ENCODE measurements at places on chromosomes 6 and 20.
A peak's percentile ranks its signal among the peaks of the same experiment; 100 is the strongest.

- DNase-seq = no peak
These were observed 652.4 kb upstream of the CHD6 start for GRCh38 chr20:42270539-42270938.

DNA sequence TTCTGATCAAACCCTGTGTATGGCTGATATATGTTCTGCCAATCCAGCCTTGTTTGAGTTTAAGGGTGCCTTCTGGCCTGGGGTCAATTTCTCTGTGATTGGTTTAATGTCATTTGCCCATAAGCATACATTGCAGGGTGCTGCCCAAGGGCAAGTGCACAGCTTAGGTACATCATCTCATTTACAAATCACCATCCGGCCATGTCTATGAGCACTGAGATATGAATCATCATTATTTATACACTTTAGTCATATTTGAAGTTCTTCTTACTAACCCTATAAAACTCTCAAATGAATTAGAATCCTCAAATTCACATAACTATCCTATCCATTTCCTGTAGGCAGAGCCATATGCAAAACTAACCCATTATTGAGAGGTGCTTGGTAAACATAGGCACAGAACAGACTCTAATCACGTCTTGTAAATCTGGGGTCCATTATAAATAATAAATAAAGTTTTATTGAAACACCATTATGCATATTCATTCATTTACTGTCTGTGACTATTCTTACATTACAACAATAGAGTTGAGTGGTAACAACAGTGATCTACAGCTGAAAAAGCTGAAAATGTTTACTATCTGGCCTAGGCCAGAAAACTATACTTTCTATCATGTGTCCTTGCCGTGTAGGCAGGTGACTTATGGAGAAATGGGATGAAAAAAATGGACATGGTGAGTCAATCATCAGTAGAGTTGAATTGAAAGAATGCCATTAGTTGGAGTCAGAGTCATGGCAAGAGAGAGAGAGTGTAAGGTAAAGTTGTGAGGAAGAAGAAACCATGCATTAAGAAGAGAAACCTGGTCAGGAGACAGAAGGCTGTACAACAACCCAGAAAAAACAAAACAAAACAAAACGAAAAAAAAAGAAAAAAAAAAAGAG, 25.0 kb downstream of the KCNQ5 start:
- no peak for DNase-seq

DNA sequence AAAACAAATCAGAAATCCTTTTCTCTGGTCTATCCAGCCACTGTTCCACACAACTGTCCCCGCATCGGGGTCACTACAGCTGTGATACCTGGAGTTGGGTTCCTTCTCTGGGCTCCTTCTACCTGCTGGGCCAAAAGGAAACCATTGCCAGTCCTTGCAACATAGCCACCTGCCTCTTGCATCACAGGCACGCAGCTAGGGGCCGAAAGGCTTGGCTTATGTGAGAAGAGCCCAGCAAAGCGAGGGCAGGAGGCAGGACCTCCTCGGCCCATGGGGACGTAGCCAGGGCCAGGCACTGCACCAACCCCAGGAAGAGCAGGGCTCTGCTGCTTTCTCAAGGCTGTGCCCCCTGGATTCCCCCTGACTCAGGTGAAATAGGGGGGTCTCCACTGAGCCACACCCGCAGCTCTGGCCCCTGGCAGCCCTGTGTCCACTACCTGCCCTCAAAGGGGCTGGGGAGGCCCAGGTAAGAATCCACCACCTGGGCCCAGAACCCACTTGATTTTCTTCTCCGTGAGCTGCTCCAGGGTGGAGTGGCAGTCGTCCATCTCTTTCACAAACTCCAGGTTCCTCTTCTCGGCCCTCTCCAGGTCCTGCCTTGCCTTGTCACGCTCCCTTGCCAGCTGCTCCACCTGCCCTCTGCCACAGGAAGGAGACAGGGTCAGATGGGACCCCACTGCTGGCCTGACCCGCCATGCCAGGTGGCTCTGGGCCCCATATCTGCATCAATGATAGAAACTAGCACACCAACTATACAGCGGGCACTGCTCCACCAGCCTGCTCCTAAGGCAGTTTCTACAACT, 88.9 kb downstream of the GINS1 start:
- DNase-seq = no peak

DNA sequence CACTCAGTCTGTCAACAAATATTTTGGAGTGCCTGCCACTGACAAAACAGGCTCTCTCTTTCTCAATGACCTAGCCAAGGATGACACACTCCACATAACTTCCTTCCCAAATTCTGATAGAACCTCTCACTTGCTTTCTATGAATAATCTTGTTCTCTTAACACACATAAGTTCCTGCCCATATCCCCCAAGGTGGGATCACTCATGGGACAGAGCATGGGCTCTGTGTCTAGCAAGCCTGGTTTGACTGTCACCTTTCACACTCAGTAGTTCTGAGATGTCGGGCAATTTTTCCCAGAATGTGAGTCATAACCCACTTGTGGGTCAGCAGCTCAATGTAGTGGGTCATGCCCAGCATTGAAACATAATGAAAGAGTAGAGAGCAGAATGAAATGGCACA, 78.1 kb downstream of the LRFN2 start:
- DNase-seq = no peak

- DNase-seq = no peak
These were observed 57.6 kb upstream of the SLC23A2 start for GRCh38 chr20:5058873-5059272.

DNA sequence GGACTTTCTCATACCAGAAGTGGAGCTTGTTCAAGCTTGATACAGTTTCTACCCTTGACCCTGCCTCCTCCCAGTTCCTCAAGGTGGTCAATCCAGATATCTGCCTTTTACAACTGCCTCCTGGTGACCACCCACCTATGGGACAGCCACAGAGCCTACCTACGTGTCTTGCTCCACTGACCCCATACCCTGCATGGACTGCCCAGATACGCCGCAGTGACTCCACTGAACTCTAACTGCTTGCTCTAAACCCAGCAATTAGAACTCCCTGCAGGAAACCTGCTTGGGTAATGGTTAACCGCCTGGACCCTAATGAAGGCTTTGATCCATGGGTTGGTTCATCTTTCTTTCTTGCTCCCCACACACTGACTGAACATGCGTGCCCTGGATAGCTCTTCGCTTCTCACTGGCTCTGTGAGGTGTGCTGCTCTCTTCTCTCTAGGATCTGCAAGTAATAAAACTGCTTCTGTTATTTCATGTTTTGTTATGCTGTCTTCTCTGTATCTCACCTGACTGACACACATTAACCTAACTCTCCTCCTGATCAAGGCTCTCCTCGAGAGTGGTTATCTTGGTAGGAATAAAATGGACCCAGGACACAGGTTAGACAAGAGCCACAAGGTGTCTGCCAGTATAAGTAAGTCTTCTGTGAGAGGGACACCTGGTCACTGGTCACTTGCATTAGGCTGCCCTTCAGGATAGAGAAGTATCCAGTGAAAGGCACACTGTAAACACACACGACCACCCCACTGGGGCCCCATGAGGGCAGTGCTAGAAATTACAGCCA, 79.2 kb downstream of the CHD6 start:
- no peak for DNase-seq

DNA sequence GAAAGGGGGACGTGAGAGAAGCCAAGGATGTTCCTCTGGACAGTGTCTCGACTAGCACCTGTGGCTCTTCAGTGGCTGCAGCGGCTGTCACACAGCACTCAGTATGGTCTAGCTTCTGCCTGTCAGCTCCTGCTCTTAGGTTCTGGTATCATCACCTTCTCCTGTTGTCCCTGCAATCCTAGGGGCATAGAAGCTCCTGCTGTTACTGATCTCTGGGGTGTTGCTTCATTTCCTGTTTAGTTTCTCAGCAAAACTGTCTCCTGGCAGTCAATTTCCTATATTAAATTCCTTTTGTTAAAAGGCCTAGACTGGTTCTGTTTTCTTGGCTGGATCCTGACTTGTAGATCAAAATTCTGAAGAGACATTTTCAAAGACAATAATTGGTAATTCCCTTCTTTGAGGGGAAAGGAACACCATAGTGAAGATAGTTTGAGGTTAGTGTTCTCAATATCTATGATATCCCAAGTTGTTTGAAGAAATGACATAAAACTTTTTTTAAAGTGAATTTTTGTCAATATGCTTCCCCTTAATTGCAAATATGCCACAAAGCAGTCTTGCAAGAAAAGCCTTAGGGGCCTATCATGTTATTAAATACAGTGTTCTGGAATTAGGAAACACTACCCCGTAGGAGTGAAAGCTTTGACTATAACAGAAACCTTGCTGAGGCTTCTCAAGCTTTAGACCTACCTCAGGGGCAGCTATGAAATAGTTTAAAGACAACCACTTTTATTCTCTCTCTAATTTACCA, 148.5 kb downstream of the KIF6 start:
- DNase-seq = no peak

DNA sequence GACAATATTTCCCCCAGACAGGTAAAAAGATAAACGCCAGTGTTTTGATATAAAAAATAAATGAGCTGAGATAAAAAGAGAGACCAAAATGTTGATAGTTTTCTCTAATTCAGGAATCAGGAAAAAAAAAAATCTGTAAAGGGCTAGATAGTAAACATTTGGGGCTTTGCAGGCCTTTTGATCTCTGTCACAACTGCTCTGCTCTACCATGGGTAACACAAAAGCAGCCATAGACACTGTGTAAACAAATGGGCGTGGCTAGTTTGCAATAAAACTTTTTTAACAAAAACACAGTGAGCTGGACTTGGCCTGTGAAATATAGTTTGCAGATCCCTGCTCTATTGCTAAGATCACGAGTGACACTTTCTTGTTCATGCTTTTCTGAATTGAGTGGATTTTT, 219.1 kb upstream of the STXBP5 start:
- peak; percentile 5 for DNase-seq

DNA sequence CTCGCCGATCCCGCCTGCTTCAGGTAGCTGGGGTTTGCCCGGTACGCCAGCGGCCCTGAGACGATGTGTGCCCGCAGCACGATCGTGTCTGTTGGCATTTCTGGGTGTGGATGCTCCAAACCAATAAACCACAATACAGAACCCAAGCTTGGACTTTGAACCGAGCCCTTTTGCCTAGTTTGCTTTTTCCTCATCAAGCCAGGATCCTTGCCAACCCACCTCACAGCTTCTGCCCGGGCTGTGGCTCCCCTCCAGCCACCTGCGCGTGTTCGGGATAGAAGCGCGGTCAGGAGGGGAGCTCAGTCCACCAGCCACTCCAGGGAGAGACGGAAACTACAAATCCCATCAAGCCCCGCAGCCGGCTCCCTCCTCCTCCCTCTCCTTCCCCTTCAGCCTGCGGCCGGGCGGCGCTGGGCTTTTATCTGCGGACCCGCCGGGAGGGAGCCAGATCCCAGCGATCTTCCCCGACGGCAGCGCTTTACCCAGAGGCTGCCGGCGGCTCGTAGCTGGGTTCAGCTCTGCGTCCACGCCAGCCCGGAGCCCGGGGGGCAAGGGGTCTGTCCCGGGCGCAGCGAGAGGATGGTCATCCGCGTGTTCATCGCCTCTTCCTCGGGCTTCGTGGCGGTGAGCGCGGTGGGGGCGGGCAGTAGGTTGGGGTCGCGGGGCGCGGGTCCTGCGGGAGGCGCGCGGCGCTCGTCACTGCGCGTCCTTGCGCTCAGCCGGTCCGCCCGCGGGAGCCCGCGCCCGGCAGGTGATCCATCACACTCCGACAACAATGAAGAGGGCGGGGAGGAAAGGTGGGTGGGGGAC, at the start of gene SH3BGRL2:
SH3BGRL2 (plus strand) TSS at position 447 of the 810 bp plus-strand sequence; CDS start at position 580, 133 bp downstream.
- peak; percentile 48 for DNase-seq

DNA sequence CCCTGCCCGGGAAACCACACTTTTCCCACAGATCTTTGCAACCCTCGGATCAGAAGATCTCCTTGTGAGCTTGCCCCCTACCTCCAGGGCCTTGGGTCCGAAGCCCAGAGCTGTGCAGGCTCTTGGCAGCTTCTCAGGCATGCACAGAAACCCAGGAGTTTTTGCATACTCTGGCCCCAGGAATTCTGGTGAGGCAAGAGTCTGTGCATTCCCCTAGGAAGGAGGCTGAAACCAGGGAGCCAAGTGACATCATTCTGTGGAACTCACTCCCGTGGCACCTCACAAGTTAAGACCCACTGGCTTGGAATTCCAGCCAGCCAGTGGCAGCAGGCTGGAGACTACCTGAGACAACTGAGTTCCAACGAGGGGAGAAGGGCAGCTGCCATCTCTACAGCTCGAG, 100.1 kb downstream of the TNFRSF21 start:
- DNase-seq = no peak

DNA sequence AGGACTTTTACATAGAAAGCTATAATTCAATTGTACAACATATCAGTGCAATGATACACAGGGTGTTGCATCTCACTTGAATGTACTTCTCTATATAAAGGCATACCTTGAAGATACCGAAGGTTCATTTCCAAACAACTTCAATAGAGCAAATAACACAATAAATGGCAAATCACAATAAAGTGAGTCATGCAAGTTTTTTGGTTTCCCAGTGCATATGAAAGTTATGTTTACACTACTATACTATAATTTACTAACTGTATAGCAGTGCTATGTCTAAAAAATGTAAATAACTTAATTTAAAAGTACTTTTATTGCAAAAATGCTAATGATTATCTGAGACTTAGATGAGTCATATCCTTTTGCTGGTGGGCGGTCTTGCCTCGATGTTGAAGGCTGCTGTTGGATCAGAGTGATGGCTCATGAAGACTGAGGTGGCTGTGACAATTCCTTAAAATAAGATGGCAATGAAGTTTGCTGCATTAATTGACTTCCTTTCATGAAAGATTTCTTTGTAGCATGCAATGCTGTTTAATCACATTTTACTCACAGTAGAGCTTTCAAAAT, 188.8 kb downstream of the TASP1 start:
- DNase-seq = no peak

GRCh38 chr20:16551607-16552006, 21.6 kb downstream of the KIF16B start:
- DNase-seq = no peak

DNA sequence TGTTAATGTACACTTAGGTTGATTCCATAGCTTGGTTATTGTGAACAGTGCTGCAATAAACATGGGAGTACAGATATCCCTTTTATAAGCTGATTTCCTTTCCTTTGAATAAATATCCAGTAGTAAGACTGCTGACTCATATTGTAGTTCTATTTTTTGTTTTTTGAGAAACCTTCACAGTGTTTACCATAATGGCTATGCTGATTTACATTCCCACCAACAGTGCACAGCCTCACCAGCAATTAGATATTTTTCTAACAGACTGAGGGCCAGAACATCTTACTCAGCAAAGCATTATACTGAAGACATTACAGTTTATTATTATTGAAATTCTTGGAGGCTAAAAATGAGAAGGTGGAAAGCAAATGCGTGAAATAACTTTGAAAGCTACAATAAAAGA, 187.3 kb upstream of the HEY2 start:
- no peak for DNase-seq

- no peak for DNase-seq
These were observed 4.1 kb downstream of the CALHM6 start for GRCh38 chr6:116465246-116465645.

GRCh38 chr6:136338486-136338885, 48.8 kb upstream of the BCLAF1 start:
- no peak for DNase-seq

DNA sequence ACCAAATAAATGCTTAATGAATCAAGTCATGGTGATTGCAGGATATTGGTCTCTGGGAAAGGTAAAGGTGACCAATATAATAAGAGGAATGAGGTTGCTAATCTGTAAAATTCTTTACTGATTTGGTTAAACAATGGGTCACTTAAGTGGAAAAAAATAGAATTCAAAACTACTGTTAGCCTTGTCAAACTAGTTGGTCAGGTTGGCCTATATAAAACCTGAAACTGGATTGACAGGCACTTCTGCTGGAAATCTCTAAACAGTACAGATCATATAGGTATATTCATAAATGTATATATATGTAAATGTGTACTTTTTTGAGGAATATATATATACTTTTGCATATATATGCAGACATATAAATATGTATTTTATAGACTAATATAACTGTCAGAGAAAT, 19.7 kb downstream of the PLCB4 start:
- DNase-seq = no peak

- DNase-seq = no peak
These were observed 10.9 kb upstream of the E2F1 start for GRCh38 chr20:33697129-33697528.

Measured in NCI-H1092 (cell line).